Tongue (tissue), 3 donors: ENCODE measurements at places on chromosomes 7 and 10. TPM values are rescaled to one million over a fixed set of nuclear protein-coding genes. Genes with fewer than 3 reads are reported as not detected.

CLCN1 gene
- 3.1 TPM for total RNA-seq

KNDC1 gene
- 1.7 TPM for total RNA-seq

CCL24 gene
- not detected for total RNA-seq

CALML5 gene
- 0.41 TPM for total RNA-seq

TDRD1 gene
- 1.6 TPM for total RNA-seq

PON1 gene
- total RNA-seq: not detected

RNF32 gene
- total RNA-seq: 0.92 TPM

AMZ1 gene
- total RNA-seq: 0.31 TPM

CPXM2 gene
- total RNA-seq: 7.8 TPM

LRGUK gene
- 1.6 TPM for total RNA-seq

IKZF1 gene
- 6.1 TPM for total RNA-seq

NEURL1 gene
- 46.2 TPM for total RNA-seq

GSTO2 gene
- total RNA-seq: 5.1 TPM

AKR1C3 gene
- 4.0 TPM for total RNA-seq

CCDC126 gene
- 19.5 TPM for total RNA-seq

WIPF3 gene
- 3.4 TPM for total RNA-seq

MTERF1 gene
- 14.6 TPM for total RNA-seq

SLC13A1 gene
- not detected for total RNA-seq

TECTB gene
- not detected for total RNA-seq

MYL7 gene
- not detected for total RNA-seq

AKR1E2 gene
- 25.3 TPM for total RNA-seq

FAM13C gene
- 74.0 TPM for total RNA-seq

ANTXRL gene
- total RNA-seq: not detected

LMTK2 gene
- 17.4 TPM for total RNA-seq

FAM25A gene
- 25.8 TPM for total RNA-seq

KCNH2 gene
- 16.5 TPM for total RNA-seq

PDGFA gene
- total RNA-seq: 50.6 TPM

ZNF727 gene
- not detected for total RNA-seq

DNAJC2 gene
- 18.0 TPM for total RNA-seq

MBL2 gene
- total RNA-seq: not detected

GPC2 gene
- total RNA-seq: 5.7 TPM

BRAF gene
- 42.6 TPM for total RNA-seq

PCLO gene
- 2.7 TPM for total RNA-seq

ZNF277 gene
- total RNA-seq: 32.5 TPM

ADARB2 gene
- 0.10 TPM for total RNA-seq

OSBPL3 gene
- 8.9 TPM for total RNA-seq

CCDC71L gene
- total RNA-seq: 4.9 TPM

AP1S1 gene
- total RNA-seq: 23.6 TPM

OR6B1 gene
- not detected for total RNA-seq

RNLS gene
- 11.9 TPM for total RNA-seq

RBP3 gene
- not detected for total RNA-seq

UTF1 gene
- total RNA-seq: not detected

OR2A42 gene
- total RNA-seq: not detected

NUDT13 gene
- total RNA-seq: 2.1 TPM

PRPS1L1 gene
- not detected for total RNA-seq

PBLD gene
- total RNA-seq: 4.4 TPM

RASSF4 gene
- 60.9 TPM for total RNA-seq

TMEM213 gene
- 0.51 TPM for total RNA-seq

ELMO1 gene
- 59.9 TPM for total RNA-seq

BMPER gene
- total RNA-seq: 30.2 TPM

CALHM3 gene
- total RNA-seq: not detected
